A549 treated with GW870086 at 1 μM for 4 hours (cell line): ENCODE measurements at places on chromosomes 1 and 21. TPM values are rescaled to one million over a fixed set of nuclear protein-coding genes. Genes with fewer than 3 reads are reported as not detected.

Gene SMCP
- not detected in 5 replicates for total RNA-seq

Gene KLHDC7A
- 1.1 to 1.9 TPM (median 1.3 TPM) in 5 replicates for total RNA-seq

Gene OR2M3
- not detected in 5 replicates for total RNA-seq

Gene LRRIQ3
- 0.56 to 1.5 TPM (median 0.78 TPM) in 5 replicates for total RNA-seq

Gene EDARADD
- total RNA-seq = 3.2 to 3.6 TPM (median 3.4 TPM) in 5 replicates

Gene CXADR
- total RNA-seq = 8.4 to 12.1 TPM (median 10.9 TPM) in 5 replicates

Gene TMPRSS2
- 0.05 to 0.17 TPM (median 0.10 TPM) in 4 of 5 replicates, not detected in the other for total RNA-seq

Gene SLC25A34
- 0.09 to 0.77 TPM (median 0.39 TPM) in 4 of 5 replicates, not detected in the other for total RNA-seq

Gene LCE1F
- not detected in 5 replicates for total RNA-seq

Gene RAVER2
- total RNA-seq = 4.1 to 5.5 TPM (median 4.9 TPM) in 5 replicates

Gene NPR1
- total RNA-seq = 0.97 to 1.6 TPM (median 1.1 TPM) in 5 replicates

Gene DIO1
- 0.09 to 0.16 TPM in 2 of 5 replicates, not detected in the others for total RNA-seq

Gene CHAF1B
- 10.7 to 12.6 TPM (median 11.2 TPM) in 5 replicates for total RNA-seq

Gene NOTCH2
- total RNA-seq = 18.6 to 31.8 TPM (median 29.0 TPM) in 5 replicates

Gene XCL2
- not detected in 5 replicates for total RNA-seq

Gene MYCL
- 1.3 to 1.7 TPM (median 1.5 TPM) in 5 replicates for total RNA-seq

Gene DNALI1
- 0.05 to 0.38 TPM (median 0.05 TPM) in 3 of 5 replicates, not detected in the others for total RNA-seq

Gene PBX1
- 13.3 to 17.2 TPM (median 14.6 TPM) in 5 replicates for total RNA-seq

Gene MIER1
- total RNA-seq = 7.4 to 11.7 TPM (median 10.5 TPM) in 5 replicates

Gene ARMH1
- total RNA-seq = 0.38 to 1.1 TPM (median 0.54 TPM) in 5 replicates

Gene LRP8
- 31.8 to 43.7 TPM (median 38.7 TPM) in 5 replicates for total RNA-seq

Gene ZNF691
- 5.3 to 7.5 TPM (median 6.8 TPM) in 5 replicates for total RNA-seq

Gene E2F2
- 2.0 to 3.0 TPM (median 2.9 TPM) in 5 replicates for total RNA-seq
